ENCODE measurements at places on chromosomes 16 and 17. TPM values are rescaled to one million over a fixed set of nuclear protein-coding genes. Genes with fewer than 3 reads are reported as not detected.

ODAD4 gene
- 0.98 TPM for total RNA-seq

CCL2 gene
- total RNA-seq, result not detected

MAPT gene
- total RNA-seq, result 3.7 TPM

RASL10B gene
- total RNA-seq, result 4.3 TPM

SLFN11 gene
- 0.11 TPM for total RNA-seq

KRTAP3-1 gene
- not detected for total RNA-seq

SLFN14 gene
- total RNA-seq, result not detected

MCRIP1 gene
- 144 TPM for total RNA-seq

ST6GALNAC1 gene
- 0.79 TPM for total RNA-seq

ITGAL gene
- total RNA-seq, result not detected

HASPIN gene
- 9.0 TPM for total RNA-seq

MPP2 gene
- total RNA-seq, result 1.8 TPM

IL34 gene
- 0.71 TPM for total RNA-seq

KCNJ16 gene
- total RNA-seq, result 0.03 TPM

SLFN12L gene
- not detected for total RNA-seq

TMEM106A gene
- total RNA-seq, result 1.3 TPM

NPIPA3 gene
- 0.26 TPM for total RNA-seq

OTOA gene
- not detected for total RNA-seq

OR1A1 gene
- not detected for total RNA-seq

TNFRSF17 gene
- total RNA-seq, result not detected

HLF gene
- total RNA-seq, result 0.24 TPM

GALR2 gene
- 0.13 TPM for total RNA-seq

ITGA2B gene
- total RNA-seq, result 0.43 TPM

NPIPB6 gene
- 0.55 TPM for total RNA-seq

FOXC2 gene
- total RNA-seq, result not detected

KRTAP4-4 gene
- not detected for total RNA-seq

SOX9 gene
- 2.2 TPM for total RNA-seq

LGALS9B gene
- total RNA-seq, result not detected

KRTAP3-2 gene
- not detected for total RNA-seq

LPCAT2 gene
- 42.4 TPM for total RNA-seq

CCL16 gene
- total RNA-seq, result not detected

RNF112 gene
- not detected for total RNA-seq

AGRP gene
- not detected for total RNA-seq

DNAAF1 gene
- total RNA-seq, result 0.16 TPM

TUBG1 gene
- 51.7 TPM for total RNA-seq

KRTAP4-9 gene
- not detected for total RNA-seq

GCGR gene
- total RNA-seq, result not detected

GFER gene
- 29.2 TPM for total RNA-seq

SECTM1 gene
- total RNA-seq, result 0.37 TPM

BCL6B gene
- not detected for total RNA-seq

AKTIP gene
- total RNA-seq, result 11.9 TPM

DLG4 gene
- total RNA-seq, result 3.9 TPM

TSNAXIP1 gene
- 0.26 TPM for total RNA-seq

SDR42E2 gene
- not detected for total RNA-seq

CISD3 gene
- 7.1 TPM for total RNA-seq

FMNL1 gene
- total RNA-seq, result 0.21 TPM

TNFSF13 gene
- 0.11 TPM for total RNA-seq

ZNF469 gene
- not detected for total RNA-seq

Data from SK-MEL-5 (cell line).